ENCODE measurements at places on chromosomes 2 and 18. TPM values are rescaled to one million over a fixed set of nuclear protein-coding genes. Genes with fewer than 3 reads are reported as not detected.
A peak's percentile ranks its signal among the peaks of the same experiment; 100 is the strongest.

The COLEC12 gene
- 3.9 TPM for total RNA-seq

The MC5R gene
- total RNA-seq, result not detected

GRCh38 chr2:69559442-69560146, 83.9 kb downstream of the AAK1 start:
- DNase-seq, result peak; percentile 76

DNA sequence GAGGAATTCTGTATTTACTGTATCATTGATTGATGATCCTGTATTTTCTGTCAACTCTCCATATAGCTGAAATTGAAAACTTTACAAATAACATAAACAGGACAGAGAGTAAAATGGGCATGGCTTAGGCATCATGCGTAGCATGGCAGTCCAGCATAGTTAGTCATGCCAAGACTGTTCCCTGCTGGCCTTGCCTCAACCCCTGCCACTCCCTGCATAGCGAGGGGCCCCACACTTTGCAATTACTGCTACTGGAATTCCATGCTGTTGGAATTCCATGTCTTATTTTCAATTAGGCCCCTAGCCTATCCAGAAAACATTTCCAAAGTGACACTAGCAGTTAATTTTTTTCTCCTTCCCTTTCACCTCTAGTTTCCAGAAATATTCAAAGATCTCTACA, 15.1 kb upstream of the SOX11 start:
- DNase-seq, result no peak

DNA sequence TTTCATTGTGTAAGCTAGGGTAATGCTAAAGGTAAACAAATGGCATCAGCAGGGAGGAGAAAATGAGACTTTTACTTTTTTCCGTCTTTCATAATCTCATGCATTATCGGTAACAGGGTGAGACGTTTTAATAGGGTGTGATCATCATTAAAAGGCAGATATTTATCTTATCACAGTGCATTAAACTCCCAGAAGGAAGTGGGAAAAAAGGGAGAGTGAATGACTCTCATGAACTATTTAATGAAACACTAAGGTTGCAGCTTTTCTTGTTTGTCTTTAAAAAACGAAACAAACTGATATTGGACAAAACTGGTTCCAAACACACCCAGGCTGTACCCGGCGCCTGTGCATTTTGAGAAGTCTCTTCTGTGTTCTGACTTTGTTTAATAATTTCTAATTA, 1936.8 kb upstream of the PIK3C3 start:
- peak; percentile 14 for DNase-seq

- DNase-seq, result peak; percentile 66
Measured at GRCh38 chr2:112690853-112691401, 29.9 kb upstream of the NT5DC4 start.

DNA sequence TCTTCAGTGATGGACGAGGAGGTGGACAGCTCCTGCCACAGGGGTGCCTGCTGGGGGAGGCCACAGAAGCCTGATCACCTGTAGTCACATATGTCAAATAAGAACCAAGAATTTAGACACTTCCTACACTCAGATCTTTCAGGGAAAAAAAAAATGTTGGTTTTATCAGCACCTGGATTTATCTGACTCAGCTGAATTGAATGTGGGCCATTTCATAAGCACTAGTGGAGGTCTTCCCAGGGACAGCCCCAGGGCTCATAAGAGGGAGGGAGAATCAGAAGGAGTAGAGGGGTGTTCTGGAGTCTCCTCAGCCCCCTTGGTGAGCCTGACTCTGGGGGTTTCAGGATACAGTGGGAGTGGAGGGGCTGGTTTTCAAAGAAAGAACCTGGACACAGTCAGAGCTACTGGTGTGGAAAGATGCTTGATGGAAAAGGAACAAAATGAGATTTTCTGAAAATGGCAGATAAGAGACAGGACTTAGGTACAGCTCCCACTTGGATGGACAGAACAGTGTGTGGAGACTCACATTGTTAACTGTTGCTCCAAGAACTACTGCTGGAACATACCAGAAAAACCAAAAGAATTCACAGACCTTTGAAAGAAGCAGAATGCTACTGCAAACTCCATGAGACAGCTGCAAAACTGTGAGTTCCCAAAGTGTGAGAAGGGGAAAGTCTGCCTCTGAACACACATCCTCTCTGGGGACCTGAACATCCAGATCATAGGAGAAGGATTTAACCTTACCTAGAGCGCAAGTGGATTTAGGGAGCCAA, 45.4 kb downstream of the LCT start:
- DNase-seq, result peak; percentile 24

GRCh38 chr2:109257653-109258052, 128.6 kb downstream of the SH3RF3 start:
- DNase-seq, result peak; percentile 44

DNA sequence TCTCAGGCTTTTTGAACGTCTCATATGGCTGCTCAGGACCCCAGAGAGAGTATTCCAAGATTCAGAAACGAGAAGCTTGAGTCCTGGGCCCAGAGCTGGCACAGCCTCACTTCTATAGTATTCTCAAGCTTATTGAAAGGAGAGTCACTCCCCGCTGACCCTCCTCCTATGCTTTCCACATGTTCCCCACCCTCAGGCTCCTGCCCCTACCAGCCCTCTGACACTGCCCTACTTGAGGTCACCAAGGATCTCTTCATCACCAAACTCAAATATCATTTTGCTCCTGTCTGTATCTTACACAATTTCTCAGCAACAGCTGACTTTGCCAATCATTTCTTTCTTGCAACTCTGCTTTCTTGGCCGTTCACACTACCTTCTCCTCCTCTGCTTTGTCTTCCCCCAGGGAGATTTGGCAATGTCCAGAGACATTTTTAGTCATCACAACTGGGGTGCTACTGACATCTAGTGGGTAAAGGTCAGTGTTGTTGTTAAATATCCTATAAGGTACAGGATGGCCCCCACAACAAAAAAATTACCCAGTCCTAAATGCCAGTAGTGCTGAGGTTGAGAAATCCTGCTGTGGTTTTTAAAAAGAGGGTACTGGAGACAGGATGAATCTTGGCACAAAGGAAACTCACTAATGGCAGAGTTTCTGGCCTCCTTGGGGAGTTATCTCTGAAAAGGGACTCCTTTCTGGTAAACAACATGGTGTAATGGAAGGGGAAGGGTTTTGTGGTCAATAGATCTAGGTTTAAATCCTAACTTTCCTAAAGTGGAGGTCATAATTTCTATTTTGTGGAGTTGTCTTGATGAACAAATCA, 26.9 kb upstream of the INSIG2 start:
- peak; percentile 67 for DNase-seq

GRCh38 chr18:31606265-31606664, 14.6 kb downstream of the TTR start:
- DNase-seq, result no peak

DNA sequence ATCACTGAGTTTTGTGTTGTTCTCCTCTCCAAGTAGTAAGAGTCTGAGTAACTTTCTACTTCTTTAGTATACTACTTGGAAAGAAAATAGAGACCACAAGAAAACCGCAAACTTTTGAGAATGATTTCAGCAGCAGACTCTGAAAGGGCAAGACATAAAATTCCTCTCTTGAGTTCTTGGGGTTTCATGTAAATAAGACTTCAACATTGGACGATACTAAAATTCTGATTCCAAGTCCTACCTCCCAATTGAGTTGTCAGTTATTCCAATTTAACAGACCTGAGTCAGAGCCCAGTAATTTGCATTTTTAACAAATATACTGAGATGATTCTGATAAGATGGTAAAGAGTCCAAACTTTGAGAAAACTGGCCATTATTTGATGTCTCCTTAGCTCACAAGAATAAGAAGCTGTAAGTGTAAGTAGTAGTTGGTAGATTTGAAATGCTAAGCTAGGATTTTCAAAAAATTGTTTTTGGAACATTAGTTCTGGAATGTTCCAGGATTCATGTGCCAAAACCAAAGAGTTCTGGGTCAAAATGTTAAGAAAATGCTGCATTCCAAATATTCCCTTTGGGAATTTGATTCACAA, 261.6 kb upstream of the SPOPL start:
- DNase-seq, result peak; percentile 32

DNA sequence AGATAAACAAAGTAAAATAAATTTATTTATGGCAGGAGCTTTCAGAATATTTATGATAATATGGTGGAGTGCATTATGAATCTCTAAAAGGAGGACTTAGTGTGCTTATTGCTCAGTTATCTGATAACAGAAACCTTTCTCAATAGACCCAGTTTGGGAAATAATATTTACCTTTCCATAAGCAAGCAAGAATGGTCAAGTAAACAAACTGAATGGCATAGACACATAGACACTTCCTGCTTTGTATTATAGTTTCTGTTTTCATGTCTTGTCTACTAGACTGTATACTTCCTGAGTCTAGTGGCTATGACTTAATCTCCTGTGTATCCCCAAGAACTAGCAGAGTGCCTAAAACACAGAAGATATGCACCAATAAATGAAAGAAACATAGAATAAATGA, 87.8 kb downstream of the UPP2 start:
- DNase-seq, result no peak

The RUFY4 gene
- not detected for total RNA-seq

- DNase-seq, result no peak
Measured at GRCh38 chr2:216915557-216916150, 55.8 kb upstream of the TNP1 start.

- DNase-seq, result no peak
Measured at GRCh38 chr2:1518331-1518803, 105.1 kb downstream of the TPO start.

- no peak for DNase-seq
Measured at GRCh38 chr2:128420776-128421175, 102.1 kb upstream of the HS6ST1 start.

DNA sequence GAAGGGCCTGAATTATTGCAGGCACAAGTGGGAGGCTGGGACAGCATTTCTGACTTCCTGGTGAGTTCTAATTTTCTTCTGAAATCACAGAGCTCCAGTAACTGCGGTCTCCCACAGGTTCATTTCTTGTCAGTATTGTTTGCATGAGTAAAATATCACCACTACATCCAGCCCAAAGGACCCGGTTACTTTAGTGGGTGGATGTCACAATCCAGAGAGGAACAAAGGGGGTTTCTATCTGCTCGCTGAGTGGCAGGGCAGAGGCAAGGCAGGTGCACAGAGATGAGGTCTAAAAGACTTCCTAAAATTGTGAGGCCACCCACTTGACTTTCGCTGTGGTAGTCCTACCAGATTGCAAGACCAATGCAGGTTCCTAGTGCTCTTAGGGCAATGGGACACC, 800.4 kb upstream of the ID2 start:
- no peak for DNase-seq

- DNase-seq, result no peak
Measured at GRCh38 chr2:134457353-134457752, 203.5 kb downstream of the MGAT5 start.

DNA sequence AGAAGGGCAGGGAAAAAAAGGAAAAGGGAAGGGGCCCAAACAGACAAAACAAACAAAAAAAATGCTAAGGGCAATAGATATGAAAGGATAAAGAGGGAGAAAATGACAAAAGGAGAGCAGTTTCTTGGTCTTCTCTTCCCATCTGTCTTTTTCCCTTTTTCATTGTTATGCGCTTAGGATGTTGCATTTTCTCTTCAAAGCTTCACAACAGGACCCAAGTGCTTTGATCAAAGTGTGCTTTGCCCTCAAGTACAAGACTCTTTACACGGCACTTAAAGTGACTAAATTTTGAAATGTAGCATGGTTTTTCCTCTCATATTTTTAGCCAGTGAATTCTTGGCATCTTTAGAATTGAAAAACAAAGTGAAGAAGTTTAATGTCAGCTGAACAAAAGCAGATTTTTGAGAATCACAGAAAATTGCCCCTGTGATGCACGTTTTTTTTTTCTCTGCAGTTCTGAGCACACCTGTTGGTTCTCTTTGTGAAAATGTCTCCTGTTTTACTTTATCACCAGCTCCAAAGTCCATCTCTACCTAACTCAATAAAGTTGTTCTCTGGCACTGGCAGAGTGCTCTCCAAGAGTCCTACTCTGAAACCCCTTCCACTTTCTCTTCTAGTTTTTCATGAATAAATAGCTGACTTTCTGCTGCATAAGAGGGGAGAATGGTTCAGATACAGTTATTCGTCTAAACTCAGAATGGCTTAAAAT, 126.6 kb downstream of the KCNH7 start:
- DNase-seq, result no peak

The TFCP2L1 gene
- not detected for total RNA-seq

GRCh38 chr2:85656468-85656867, 11.5 kb downstream of the SFTPB start:
- no peak for DNase-seq

DNA sequence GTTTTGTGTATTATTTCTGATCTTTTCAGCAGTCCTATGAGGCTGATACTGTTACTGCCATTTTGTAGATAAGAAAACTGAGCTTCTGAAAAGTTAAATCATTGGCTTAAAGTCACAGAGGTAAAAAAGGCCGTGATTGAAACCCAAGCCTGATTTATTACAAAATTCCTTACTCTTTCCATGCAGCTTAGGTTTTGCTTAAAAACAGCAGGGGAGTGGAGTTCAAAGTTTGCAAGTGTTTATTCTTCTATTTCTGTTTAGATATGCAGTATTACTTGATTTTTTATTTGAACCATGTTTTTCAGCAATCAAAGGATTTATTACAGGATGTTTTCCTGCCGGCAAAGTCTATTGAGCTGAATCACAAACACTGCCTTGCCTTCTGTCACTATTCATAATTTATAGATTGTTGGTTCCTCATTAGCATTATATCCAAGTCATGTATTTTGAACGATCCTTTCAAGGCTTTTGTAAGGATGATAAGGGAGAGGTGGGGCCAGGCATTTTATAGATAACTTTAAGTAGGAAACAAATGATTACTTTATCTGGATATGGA, 31.9 kb upstream of the MSTN start:
- DNase-seq, result peak; percentile 45

The DLX2 gene
- total RNA-seq, result under 0.01 TPM

DNA sequence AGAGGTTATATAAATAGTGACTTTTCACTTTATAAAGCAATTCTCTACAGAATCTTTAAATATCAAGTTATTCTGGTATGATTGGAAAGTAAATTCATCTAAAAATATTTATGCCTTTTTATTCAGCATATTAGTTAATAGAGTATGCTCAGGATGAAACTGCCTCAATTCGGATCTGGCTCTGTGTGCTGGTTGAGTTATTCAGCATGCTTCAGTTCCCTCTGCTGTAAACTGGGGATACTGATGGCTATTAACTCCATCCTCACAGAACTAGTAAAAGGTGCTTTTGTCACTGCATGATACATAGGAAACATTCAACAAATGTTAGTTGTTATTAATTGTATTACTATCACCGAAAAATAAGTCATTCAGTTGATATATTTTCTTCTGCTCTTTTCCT, 250.3 kb downstream of the NRXN1 start:
- DNase-seq, result no peak

GRCh38 chr18:73461780-73462059, 593.9 kb upstream of the NETO1 start:
- DNase-seq, result no peak

DNA sequence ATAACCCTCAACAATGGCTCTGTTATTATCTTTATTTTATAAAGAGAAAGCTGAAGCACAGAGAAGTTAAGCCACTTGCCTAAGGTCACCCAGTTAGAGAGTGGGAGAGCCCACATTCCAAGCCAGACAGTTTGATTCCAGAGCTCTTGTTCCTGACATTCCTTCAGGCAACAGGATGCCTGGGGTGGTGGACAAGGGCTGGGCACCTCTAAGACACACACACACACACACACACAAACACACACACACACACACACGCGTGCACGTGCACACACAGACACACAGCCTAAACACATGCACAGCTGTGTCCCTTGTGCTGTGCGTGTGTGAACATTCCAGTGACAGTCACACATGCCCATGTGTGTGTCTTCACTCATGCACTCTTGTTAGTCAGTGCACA, 26.4 kb downstream of the CELF4 start:
- no peak for DNase-seq
